ENCODE measurements at places on chromosomes 6 and 20.

DNA sequence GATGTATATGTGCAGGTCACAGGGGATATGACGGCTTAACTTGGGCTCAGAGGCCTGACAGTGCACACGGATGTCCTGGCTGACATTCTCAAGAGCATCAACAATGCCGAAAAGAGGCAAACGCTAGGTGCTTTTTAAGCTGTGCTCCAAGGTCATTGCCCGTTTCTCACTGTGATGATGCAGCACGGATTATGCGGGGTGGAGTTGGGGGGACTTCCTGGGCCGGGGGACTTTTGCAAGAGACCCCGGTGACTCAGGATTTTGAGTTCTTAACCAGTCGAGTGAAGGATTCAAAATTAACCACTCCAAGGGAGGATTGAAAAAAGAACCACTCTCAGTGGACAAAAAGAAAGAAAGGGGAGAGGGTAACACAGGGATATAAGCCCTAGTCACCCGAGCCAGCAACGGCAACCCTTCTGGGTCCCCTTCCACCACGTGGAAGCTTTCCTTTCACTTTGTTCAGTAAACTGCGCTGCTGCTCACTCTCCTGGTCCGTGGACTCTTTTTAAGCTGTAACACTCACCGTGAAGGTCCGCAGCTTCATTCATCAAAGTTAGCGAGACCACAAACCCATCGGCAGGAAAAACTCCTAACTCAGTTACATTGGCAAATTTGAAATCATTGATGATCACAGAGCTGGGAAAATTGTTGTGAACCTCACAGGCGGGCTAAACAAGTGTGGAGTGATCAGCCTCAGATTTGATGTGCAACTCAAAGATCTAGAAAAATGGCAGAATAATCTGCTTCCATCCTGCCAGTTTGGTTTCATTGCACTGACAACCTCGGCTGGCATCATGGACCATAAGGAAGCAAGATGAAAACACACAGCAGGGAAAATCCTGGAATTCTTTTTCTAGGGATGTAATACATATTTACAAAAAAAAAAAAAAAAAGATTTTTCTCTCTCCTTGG, 199.3 kb downstream of the ARID1B start:
- DNase-seq: no peak

- no peak for DNase-seq
Measured at GRCh38 chr6:122393351-122393896, 6.0 kb upstream of the HSF2 start.

- DNase-seq: no peak
Measured at GRCh38 chr6:37239526-37239925, 18.0 kb upstream of the TBC1D22B start.

DNA sequence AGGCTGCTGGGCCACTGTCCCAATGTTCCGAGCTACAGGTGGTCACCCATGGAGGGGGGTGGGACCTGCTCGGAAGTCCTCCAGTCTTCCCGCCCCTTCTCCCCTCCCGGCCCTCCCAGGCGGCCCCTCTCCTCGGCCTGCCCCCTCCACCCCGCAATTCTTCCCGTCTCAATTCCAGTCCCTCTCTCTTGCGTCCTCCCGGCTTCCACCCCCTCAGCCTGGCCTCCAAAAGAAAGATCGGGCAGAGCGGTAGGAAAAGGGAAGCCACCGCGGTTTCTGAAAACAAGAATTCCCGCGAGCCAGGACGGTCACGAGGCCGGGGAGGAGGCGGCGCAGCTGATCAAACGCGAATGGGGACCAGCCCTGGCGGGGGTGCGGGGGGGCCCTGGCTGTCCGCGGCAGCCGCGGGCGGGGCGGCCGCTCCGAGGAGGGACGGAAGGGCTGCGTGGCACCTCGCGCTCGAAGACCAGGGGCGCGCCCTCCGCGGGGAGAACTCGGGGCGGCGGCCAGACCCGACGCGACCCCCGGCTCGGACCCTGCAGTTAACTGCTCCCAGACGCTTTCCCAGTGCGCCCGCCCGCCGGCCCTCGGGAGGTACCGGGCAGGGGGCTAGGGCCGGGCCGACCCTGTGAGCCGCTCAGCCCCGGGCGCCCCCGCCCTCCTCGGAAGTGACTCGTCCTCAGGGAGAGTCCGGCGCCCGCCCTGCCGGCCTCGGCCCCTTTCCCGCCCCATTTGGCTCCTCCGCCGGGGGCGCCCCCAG, 1.0 kb downstream of the PXDC1 start:
- no peak for DNase-seq

DNA sequence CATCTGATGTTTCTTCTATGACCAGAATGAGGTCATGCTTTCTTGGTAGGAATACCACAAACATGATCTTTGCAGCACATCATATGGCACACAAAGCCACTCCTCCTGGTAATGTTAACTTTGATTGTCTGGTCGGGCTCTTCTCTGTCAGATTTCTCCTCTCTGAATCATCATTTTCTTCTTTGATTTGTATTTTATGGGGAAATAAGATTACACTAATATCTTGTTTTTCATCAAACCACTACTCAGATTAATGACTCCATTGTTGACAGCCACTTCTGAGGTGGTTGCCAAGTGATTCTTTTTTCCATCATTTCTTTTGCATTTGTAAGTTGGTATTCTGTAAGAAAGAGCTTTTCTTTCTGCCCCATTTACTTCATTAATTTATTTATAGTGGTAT, 29.5 kb downstream of the TRMT11 start:
- no peak for DNase-seq

DNA sequence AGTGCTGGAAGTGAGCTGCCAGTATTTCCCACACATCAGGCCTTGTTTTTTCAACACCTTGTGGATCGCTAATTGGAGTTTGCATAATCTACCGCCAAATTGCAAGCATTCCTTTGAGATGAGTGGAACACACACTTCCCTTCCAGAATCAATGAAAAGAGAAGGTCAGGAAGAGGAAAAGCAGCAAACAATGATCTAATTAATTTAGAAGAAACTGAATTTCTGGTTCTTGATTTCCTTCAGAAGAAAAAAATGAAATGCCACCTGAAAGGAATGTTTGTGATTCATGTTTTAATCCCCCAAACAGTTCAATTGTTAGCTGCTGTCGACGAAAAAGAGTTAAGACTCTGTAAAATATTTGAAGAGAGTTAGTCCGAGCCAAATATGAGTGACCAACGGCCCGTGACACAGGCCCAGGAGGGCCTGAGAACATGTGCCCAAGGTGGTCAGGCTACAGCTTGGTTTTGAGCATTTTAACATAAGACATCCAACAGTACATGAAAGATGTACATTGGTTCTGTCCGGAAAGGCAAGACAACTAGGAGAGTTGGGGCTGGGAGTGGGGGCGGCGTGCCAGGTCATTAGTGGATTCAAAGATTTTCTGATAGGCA, 182.3 kb downstream of the MTFR2 start:
- no peak for DNase-seq

DNA sequence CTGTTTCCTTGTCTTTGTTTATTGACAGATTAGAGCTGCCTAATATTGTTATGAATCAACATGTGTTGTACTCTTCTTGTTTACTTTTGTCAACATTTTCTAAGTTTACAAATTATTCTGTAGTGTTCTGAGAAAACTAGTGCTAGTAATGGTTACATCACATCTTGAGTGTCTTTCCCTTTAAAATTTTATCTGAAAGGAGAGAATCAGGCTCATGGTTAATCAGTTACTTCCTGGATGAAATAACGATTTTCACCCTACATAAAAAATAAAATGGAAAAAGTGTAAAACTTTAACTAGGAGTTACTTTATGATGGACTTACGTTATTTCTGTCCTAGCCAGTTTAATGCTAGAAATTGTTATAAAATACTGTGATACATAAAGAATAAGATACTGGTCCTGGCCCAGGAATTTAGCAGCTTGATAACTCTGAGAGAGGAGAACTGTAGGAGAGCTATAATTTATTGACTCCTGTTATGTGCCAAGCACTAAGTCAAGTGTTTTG, 26.4 kb upstream of the BMP5 start:
- DNase-seq: no peak

- DNase-seq: no peak
Measured at GRCh38 chr6:170173335-170173881, 117.5 kb downstream of the DLL1 start.

GRCh38 chr6:24566020-24566767, 71.4 kb downstream of the ALDH5A1 start:
- DNase-seq: no peak

- no peak for DNase-seq
Measured at GRCh38 chr6:169345146-169345545, 91.5 kb upstream of the THBS2 start.

DNA sequence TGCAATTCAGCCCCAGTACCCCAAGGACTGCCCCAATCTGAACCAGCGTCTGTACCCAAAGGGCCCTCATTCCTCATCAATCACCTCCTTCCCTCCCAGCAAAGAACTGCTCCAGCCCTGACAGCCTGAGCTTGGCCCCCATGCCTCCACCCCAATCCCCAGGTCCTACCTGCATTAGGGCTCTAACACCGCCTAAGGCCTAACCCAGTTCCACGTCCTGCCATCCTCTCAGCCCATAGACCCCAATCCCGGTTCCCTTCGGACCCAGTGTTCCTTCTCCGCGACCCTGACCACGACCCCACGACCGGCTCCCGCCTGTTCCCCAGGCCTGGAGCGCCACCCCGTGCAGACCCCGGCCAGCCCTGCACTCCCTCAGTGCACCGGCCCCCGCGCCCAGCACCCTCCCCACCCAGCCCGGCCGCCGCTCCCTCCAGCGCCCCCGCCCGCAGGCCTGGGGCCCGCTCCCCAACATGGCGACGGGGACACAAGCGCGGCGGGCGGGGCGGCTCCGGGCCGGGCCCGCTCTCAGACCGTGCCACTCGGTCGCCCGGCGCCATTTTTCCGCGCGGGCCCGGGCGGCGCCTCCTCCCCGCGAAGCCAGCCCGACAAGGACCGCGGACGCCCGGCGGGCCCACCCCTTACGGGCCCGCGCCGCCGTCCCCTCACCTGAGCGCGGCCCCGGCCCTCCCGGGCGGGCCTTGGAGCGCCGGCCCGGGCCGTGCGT, 483 bp downstream of the NCOA6 start:
- DNase-seq: peak; percentile 33

DNA sequence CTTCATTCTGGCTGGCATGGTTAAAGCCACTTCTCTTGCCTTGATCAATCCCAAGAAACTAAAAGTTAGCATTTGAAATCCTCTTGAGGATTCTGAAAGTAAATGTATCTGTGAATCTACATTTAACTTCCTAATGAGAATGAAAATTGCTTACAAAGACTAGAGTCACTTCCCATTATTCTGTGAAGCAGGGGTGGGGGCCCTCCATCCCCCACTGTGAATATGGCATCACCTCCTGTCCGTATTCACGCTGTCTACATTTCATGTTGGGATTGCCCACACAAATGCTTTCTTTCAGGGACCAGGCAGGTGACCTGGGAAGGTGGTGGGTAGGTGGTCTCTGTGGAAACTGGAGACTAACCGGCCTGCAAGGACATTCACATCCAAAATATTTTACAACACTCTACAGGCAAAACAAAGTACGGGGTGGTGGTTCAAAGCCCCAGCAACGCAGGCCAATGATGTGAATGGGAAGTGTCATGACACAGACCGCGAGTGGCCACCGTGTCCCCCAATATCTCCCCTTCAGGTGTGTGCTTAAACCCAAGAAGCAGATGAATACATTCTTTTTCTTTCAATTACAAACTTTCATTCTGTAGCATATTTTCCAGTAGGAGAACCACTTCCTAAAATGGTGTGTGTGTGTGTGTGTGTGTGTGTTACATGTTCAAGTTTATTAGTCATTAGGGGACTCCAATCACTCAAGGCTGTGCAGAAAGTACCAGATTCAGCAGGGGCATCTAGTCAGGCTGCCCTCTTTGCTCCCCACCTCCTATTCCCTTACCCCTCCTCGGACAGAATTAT, 132.2 kb downstream of the PRND start:
- DNase-seq: no peak

DNA sequence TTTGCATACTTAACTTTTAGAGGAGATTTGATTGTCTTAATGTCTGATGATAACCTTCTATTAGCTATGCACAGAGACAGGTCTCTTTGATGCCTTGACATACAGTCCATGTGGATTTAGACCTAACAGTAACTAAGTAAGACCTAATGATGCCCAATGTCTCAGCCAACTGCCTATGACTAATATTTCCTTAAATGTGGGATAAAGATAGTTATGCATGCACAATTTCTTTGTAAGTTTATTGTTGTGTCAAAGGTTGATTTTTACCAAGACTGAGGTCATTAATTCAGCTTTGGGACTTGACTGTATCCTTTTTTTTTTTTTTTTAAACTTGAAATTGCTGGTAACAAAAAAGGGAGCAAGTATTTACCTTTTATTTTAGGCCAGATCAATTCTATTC, 450.0 kb downstream of the HAO1 start:
- no peak for DNase-seq

DNA sequence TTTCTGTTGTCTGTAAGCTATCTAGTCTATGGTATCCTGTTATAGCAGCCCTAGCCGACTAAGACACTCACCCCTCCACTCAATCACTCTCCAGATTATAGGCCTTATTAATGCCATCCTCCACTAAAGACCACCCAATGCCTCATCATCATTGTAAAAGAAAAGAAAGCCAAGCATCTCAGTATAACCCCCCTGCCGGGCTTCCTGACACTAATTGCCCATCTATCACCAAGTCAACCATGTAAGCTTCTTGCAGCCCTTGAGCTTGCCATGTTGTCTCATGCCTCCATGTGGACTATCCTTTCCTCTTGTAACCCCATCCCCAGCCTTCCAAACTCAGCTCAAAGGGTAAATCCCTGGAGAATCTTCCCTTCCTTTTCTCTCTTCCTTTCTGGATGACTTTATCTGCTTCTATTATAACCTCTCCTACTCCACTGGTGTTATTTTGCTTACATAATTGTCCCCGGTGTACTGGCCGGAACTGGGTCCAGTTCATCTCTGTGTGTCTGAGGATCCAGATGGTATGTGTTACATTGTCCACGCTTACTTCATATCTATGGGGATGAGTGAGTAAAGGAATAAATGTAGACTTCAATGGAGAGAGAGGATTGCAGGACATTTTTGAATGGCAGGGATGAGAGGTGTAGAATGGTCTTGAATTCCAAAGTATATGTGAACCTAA, 202.9 kb upstream of the SOX4 start:
- DNase-seq: no peak

DNA sequence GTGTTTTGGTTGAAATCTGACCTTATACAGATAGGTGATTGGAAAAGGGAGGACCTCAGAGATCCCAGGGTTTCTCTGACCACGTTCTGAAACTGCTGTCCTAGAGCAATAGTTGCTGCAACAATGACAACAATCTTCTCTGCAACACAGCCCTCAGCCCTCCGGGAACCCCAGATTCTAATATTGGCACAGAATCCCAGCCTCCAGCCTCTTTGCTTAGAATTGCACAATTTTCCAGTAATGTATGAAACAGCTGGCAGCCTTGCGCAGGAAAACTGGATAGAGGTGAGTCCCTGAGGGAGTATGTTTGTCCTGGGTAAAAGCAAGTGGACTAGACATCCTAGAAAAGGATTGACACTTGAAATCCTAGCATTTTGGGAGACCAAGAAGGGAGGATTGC, 30.4 kb upstream of the PNRC1 start:
- DNase-seq: no peak

GRCh38 chr6:97668716-97669115, 385.7 kb upstream of the MMS22L start:
- no peak for DNase-seq

GRCh38 chr6:109669811-109670210, 21.2 kb downstream of the AK9 start:
- DNase-seq: no peak

- no peak for DNase-seq
Measured at GRCh38 chr6:56291302-56291917, 44.0 kb upstream of the COL21A1 start.

- no peak for DNase-seq
Measured at GRCh38 chr6:41371461-41371991, 36.1 kb downstream of the NCR2 start.

Measured in effector CD8-positive, alpha-beta T cell (primary cell).